ENCODE measurements at places on chromosomes 2 and 18.

DNA sequence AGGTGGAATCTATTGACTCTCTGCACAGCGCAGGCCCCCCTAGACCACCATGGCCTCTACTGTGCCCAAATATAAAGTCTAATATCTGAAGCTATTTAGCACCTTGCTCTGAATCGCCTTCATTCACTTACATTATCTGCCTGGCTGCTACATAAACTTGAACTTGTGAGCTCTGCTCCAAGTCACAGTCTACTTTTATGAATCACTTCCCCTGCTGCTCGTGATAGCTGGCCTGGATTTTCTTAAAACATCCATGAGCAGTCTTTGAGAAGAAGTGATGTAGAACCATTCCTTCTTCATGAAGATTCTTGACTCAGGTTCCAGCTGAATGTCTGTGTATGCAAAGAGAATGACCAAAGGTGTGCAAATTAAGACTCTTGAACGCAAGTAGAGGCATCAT, 359.5 kb downstream of the RND3 start:
- DNase-seq = no peak

GRCh38 chr2:33209976-33210375, 263.2 kb downstream of the LTBP1 start:
- no peak for DNase-seq

DNA sequence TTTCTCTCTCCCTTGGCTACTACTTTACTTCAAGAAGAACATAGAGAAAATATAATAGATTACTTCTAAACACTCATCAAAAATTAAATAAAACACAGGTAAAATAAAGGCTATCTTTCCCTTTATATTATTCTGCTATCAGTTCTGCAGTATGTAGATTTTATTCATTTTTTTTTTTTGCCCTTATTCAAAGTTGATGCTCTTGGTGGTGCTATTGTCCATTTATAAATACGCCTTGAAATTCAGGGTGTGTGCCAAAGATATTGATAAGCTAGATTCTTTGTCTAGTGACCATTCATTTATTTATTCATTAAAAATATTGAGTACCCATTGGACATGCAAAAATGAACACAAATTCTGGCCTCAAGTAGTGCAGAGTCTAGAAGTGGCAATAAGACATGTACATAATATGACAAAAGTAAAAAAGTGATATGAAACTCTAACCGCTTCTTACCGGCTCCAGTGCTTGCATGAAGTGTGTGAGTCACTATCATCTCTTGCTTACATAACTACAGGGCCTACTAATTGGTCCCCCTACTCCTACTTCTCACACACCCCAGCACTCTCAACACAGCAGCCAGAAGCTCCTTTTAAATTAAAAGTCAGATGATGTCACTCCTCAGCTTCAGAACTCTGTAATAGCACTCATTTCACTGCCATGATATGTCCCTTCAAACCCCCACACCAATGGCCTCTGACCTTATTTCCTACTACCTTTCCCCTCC, 208.3 kb upstream of the FANCL start:
- no peak for DNase-seq

DNA sequence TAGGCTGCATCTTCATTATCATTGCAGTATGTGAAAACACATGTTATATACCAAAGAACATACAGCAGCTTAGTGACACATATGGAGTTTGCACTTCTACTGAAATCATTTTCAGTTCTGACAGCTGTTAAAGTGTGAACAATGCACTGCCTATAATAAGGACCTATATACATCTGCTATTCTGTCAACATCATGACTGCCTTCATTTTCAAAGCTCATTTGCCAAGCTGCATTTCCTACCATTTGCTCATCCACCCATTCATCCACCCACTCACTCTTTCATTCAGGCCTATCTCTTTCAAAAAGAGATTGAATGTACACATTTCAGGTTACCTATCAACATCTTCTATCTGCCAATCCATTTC, 81.7 kb upstream of the STK17B start:
- DNase-seq = no peak

GRCh38 chr2:64631771-64632170, 21.9 kb downstream of the SERTAD2 start:
- no peak for DNase-seq

DNA sequence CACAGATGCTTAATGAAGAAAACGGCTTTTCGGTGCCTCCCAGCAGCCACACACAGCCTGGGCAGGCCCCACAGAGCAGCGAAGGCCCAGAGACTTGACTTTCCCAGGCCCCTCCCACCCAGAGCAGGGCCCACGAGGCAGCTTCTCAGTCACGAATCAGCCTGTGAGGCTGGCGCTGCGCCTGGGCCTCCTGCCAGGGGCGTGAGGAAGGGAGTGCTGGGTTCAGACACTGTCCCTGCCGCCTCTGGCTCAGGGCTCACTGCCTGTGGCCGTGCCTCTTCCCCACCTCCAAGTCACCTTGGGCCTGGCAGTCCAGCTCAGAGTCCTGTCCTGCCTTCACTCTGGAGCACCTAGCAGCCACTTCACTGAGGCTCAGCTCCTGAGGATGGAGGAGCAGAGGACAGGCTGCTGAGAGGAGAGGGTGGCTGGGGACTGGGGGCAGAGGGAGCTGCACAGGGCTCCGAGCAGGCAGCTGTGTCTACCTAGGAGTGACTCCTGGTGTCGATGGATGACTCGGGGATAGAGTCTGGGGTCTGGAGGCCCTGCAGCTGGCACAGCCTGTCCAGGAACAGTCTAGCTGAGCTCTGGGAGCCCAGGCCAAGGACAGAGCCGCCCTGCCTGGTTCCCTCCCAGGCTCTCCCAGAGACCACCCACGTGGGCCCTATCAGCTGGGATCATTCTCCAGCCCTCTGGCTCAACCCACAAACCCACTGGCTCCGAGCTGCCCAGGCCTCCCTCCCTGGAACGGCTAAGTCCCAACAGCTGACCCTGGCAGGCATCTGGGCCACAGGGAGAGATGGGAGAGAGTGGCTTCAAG, 36.4 kb upstream of the FOSL2 start:
- no peak for DNase-seq

DNA sequence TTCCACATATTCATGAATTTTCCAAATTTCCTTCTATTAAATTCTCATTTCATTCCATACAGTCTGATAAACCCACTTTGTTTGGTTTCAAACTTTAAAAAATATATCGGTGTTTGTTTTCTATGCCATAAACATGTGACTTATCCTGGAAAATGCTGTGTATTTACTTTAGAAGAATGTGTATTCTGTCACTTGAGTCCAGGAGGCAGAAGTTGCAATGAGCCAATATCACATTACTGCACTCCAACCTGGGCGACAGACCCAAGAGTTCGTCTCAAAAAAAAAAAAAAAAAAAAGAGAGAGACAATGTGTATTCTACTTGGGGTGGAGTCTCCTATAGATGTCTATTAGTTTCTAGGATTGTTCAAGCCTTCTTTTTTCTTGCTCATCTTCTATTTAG, 31.8 kb downstream of the MBD5 start:
- DNase-seq = no peak

DNA sequence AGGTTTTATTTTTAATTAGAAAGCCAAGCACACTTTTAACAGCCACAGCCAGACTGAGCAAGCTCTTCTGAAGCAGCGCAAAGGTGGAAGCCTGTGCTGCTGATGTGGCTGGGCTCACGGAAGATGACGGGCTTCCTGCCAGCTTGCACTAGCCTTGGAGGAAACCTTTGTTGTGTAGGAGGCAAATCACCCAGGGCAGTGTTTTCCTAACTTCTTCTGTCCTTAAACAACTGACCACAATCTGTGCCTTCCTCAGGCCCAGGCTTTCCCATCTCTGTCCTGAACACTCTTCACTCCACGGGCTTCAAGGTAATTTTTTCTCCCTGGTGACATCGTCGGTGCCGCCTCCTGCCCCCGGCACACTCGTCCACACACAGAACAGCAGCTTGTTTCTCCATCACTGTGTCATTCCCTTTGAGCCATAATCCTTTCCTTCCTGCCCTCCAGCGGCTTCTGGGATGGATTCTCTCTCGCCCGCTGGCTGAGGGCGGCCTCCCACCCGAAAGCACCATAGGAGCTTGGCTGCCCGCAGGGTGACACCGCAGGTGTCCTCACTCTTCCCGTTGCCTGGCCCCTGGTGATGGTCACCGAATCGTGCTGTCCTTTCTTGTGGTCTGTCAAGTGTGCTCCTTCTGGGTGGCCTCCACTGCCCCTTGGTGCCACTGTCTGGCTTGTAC, 31.1 kb upstream of the INHBB start:
- DNase-seq = no peak

DNA sequence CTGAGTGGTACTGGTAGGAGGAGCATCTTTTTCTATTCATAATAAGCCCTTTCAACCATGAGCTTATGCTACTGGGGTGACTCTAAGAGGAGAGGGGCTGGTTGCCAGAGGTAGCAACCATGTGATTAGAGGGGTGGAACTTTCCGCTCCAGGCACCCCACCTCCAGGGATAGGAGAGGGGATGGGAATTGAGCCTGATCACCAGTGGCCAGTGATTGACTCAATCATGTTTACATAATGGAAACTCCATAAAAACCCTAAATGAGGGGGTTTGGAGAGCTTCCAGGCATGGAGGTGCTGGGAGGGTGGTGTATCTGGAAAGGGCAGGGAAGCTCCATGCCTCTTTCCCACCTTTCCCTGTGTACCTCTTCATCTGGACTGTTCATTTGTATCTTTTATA, 46.6 kb upstream of the RHOB start:
- no peak for DNase-seq

DNA sequence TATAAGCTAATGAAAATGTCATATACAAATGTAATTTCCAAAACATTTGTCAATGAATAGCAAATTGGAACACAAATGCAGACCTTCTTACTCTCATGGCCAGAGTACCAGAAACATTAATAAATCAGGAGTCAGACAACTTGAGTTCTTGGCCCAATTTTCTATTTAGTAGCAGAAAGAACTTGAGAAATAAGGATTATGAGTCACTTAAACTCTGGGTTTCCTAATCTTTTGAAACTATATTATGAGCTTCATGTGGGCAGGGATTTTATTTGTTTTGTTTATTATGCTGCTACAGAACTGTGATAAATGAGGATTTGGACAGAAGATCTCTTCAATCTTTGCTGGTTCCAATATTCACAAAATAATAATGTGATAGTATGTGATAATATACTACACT, 686.7 kb downstream of the NR4A2 start:
- no peak for DNase-seq

- no peak for DNase-seq
Observed at GRCh38 chr18:58654896-58655614, 16.2 kb upstream of the MALT1 start.

- DNase-seq = no peak
Observed at GRCh38 chr2:108412995-108413710, 35.4 kb downstream of the SULT1C4 start.

DNA sequence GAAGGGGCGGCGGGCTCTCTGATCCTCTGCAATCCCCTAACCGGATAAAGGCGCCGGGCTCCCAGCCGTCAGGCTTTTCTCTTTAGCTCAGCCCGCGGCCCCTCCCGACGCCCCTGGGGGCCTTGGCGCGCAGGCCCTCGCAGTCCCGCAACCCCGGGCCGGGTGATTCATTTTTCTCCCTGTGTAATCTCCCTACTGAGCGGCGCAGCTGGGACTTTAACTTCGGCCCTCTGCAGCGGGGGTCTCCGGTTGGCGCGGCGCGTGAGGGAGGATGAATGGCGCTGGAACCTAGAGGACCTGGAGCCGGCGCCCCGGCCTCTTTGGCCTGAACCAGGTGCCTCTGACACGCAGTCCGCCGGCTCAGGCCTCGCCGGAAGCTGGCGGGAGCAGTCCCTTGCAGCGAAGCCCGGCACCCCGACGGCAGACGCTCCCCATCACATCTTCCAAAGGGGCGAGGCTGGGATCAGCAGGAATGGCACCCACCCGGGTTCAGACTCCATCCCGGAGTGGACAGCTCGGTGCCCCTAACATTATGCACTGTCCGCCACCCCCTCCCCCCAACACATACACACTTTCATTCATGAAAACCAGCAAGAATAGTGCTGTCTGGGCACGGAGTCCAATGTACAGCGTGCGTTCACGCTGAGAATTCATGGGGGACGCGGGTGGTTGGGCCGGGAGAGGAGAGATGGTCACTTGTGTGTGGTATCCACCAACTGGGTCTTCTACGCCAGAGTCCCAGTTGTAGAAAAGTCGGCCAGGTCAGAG, 1.2 kb downstream of the CNGA3 start:
- no peak for DNase-seq

GRCh38 chr2:11749646-11750349, 3.4 kb downstream of the LPIN1 start:
- no peak for DNase-seq

GRCh38 chr18:3074087-3074486, 61.1 kb upstream of the LPIN2 start:
- no peak for DNase-seq

GRCh38 chr18:58761241-58761969, 90.1 kb downstream of the MALT1 start:
- DNase-seq = no peak

DNA sequence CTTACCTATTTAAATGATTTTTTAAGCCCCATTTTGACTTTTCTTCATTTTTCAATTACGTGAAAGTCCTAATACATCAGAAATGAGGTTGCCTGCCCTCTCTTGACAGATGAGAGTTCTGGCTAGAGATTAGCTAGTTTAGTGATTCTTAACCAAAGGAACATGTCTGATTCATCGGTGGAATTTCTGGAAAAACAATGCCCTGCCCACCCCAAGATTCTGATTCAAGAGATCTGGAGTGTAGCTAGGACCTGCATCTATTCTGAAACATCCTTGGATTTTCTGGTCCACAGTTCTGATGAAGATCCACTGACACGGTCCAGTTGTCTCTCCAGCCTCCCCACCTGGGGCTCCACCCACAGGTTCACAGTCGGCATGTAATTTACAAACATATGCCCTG, 111.2 kb downstream of the KLF7 start:
- DNase-seq = no peak

DNA sequence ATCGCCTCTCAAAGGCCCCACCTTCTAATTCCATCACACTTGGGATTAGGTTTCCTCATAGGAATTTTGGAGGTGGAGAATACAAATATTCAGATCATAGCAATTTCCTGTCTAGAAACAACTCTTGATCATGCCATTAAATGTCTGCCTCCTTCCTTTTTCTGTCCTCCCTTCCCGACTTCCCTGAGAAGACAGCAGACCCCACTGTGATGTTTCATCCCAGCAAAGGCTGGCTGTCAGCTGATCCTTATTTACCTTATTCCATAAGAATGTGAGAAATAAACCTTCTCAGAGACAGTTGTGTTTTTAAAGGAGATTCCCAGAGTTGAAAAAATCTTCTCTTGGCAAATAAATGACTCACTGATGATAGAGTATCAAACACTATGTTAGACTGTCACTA, 133.9 kb downstream of the TDRD15 start:
- no peak for DNase-seq

DNA sequence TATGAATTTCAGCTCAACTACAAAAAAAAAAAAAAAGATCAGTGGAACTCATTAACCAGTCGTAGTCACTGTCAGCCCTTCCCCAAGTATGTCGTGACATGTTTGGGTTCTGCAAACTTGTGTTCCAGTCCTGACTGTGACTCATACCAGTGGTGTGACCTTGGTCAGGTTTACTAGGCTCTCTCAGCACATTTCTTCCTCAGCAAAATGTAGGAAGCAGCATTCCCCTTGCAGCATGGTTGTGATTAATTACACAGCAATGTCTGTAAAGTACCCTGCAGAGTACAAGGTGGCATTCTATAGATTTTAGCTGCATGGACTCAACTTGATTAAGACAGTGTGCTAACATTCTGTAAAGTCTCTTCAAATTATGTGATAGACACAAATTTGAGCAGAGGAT, 156.9 kb downstream of the LAMA1 start:
- DNase-seq = no peak
